Cortex of kidney (tissue), 1 donor: ENCODE measurements at places on chromosomes 6 and 20.

DNA sequence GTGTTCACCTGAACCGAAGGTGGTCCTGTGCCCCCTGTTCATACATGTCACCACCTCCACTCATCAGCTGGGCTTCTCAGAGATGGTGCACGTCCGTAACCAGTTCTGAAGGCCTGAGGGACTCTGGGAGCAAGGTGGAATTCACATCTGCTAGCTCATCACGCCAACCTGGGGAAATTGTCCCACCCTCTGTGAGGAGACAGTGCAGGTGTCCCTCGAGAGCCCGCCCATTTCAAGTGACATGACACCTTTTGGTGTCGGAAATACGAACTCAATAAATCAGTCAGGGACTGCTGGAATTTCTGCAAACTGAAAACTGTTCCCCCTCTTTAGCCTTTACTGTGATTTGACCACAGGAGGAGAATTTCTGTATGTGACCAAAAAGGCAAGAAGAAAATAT is 99.4 kb downstream of the SYNDIG1 start:
- no peak for DNase-seq

- no peak for DNase-seq
These were observed 64.9 kb upstream of the BHLHE23 start for GRCh38 chr20:63071541-63072181.

GRCh38 chr20:54515793-54516628 is 40.6 kb downstream of the DOK5 start:
- no peak for DNase-seq

DNA sequence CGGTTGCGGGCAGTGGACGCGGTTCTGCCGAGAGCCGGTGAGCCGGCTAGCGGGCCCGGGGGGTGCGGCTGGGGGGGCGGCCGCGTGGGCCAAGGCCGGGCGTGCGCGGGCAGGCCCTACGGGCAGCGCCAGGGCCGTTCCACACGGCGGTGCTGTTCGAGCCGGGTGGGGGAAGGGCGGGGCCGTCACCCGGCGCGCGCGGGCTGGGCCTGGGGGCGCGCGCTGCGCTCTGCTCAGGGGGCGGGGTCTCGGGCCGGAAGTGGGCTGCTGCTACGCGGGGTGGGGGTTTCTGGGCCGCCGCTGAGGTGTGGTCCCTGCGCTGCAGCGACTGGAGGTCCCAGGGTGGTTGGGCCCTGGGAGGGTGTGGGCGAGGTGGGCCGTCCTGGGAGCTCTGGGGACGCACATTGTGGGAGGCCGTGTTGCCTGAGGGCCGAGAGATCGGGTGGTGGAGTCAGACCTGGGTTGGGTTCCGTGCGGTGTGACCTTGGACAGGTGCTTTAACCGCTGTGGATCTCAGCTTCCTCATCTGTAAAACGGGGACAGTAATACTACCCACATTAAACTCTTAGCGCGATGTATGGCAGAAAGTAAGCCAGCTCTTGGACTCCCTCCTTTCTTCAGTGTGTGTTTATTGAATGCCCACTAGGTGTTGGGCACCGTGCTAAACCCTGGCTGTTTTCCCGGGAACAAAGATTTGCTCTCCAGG is 391 bp downstream of the MAPRE1 start:
- no peak for DNase-seq

DNA sequence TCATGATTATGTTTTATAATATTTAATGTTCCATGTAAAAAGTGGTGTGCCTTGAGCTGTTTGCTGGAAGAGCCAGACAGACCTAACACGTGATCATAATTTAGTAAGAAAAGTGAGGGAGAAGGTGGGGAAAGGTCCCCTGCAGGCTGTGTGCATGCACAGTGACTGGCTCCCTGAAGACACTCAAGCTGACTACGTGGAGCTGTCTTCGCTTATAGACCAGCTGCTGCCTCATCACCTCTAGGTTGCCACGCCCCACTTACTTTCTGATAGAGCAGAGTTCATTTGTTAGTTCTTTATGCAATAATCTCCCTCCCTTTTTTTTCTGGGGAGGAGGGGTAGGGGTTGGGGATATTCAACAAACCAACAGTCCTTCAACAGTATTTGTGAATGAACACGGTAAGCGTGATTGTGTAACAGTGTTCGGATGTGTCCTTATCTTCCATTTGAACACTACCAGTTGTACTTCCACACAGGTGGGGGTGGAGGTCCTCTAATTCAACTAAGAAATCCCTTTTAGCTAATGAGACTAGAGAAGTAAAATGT is 157.3 kb downstream of the BACH2 start:
- DNase-seq = no peak

DNA sequence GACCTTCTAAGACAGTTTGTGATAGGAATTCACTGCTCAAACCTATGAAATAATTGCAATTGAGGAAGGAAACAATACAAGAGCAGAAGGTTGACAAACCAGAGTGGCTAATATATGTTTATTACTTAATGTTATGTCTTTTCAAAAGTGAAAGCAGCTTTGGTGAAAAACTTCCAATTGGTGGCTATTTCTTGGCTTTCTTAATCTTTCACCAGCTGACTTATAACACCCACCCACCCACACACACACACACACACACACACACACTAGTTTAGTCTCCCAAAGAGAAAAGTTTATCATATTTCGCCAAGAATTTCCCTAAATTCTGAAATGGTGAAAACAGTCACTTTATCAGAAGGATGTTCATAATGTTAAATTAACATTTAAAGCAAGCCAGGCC is 583.5 kb downstream of the EYS start:
- no peak for DNase-seq

- DNase-seq = no peak
These were observed 23.3 kb downstream of the SENP6 start for GRCh38 chr6:75624988-75625387.

DNA sequence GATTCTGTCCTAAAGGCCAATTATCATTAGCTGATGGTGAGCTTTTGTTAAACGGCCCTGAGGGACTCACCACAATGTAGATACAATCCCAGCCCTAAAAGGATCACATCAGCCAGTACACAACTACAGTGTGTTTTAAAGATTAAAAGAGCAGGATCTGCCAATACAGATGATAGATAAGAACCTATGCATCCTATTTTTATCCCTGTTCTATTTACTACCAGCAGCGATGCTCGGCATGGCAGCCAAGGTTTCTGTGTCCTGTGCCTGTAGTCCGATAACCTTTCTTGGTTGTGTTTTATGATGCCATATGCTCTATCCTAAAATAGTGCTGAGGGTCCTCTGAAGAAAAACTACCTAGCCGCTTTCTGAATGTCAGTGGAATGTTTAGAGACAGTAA is 289.4 kb downstream of the PHACTR1 start:
- no peak for DNase-seq
